ENCODE measurements at places on chromosomes 16 and 17.

- DNase-seq: no peak
Observed at GRCh38 chr17:61168506-61168905, 231.1 kb upstream of the TBX2 start.

- DNase-seq: no peak
Observed at GRCh38 chr16:30546115-30546514, 11.5 kb upstream of the ZNF747 start.

GRCh38 chr17:67443931-67444595 lies 67.0 kb downstream of the PITPNC1 start:
- no peak for DNase-seq

DNA sequence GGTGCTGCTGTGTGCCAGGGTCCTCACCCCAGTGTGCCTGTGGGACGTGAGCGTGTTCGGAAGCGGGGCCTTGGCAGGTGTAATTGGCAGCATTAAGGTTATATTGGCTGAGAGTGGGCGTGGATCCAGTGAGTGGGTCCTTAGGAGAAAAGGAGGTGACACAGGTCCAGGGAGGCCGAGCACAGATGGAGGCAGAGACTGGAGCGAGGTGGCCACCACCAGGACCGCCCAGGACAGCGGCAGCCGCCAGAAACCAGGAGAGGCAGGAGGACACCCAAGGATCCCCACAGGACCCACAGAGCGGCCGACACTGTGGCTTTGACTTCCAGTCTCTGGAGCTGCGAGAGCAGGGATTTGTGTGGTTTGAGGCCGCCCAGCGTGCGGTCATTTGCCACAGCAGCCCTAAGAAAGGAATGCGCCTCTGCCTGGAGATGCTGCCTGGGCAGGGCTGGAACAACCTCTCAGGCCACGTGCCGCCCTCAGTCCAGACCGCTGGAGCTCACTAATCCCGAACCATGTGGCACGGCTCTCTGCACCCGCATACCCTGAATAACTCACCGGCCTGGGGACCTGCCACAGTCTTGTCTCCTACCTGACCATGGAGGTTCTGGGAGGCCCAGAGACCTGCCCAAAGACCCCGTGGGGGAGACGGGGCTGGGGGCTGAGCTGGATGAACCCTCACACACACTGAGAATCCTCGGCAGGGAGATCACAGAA lies 45.4 kb downstream of the SOX8 start:
- no peak for DNase-seq

- no peak for DNase-seq
Observed at GRCh38 chr17:35953720-35954119, 10.2 kb upstream of the LYZL6 start.

DNA sequence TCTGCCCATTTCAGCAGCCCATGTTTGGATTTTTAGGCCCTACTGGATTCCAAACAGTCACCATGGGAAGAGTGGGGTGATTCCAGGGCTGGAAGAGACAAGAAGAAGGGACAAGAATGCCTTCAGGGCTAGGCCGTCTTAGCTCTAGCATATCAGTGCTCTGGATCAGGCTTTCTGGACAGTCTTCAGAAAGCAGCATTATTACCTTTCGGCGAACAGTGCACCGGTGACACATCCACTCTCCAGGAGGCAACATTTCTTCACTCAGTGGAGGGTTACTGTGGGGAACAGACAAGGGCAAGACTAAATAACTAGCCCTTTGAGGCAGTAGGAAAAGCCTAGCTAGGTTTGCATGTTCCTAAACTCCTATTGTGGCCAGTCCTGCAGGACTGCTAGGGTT lies 23.9 kb upstream of the DHRS13 start:
- no peak for DNase-seq

GRCh38 chr16:86786994-86787393 lies 208.6 kb downstream of the FOXL1 start:
- no peak for DNase-seq

DNA sequence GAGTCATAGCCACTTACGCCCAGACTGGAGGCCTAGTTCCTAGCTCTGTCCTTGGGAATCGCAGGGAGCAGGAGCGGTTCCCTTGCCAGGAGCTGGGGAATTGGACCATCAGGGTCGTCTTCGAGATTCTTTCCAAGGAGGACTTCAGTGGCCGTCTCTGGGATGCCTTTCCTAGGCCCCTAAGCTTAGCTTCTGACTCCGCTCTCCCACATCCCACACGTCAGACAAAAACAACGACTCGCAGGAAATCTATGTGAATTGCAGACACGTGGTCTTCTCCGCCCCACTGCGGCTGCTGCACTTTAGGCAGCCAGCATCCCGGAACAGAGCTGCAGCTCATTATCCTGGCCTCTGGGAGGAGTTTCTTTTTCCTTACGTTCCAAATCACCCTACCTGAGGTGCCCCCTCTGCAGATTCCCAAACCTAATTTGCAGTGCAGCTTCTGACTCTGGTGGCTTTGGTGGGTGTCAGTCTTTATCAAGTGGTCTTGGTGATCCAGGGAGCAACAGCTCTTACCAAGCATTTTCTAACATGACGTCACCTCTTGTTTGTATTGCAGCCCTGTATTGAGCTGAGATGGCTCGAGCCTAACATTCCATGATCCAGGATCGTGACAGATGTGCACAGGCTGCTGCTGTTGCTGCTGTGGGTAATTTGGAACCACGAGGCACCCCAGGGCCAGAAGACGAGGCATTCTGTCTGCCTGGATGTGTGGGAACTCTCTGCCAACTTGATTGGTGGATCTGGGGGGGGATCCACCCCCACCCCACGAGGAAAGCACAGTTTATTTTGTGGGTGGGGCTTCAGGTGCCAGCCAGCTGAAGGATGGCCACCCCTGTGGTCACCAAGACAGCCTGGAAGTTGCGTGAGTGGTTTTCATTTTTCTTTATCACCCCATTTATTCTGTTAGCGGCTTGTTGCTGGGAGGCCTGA lies 1.1 kb downstream of the KATNB1 start:
- DNase-seq: peak; percentile 82

GRCh38 chr16:8716592-8716991 lies 42.2 kb downstream of the ABAT start:
- DNase-seq: no peak

DNA sequence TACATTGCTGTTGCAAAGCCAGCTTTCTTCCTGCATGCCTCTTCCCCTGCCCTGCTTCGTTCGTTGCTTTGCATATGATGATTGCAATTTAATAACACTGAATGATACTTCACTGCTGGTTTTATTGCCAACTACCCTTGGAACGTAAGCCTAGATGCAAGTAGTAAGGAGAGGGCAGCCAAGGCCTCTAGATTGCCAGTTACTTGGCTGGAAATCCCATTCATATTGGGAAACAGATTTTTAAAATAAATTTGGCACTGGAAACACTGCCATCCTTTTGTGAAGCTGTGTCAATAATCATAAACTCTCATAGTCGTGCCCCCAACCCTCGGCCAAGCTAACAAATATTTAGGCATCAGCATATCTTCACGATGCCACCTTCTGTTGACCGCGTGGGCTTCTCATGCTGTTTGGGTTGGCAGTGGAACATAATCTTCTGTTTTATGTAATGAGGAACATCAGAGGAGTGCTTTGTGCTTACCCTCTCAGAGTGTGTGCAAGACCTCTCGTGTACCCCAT lies 86.5 kb downstream of the MAP2K6 start:
- DNase-seq: no peak

GRCh38 chr16:84215531-84215930 lies 24.3 kb downstream of the KCNG4 start:
- DNase-seq: no peak

DNA sequence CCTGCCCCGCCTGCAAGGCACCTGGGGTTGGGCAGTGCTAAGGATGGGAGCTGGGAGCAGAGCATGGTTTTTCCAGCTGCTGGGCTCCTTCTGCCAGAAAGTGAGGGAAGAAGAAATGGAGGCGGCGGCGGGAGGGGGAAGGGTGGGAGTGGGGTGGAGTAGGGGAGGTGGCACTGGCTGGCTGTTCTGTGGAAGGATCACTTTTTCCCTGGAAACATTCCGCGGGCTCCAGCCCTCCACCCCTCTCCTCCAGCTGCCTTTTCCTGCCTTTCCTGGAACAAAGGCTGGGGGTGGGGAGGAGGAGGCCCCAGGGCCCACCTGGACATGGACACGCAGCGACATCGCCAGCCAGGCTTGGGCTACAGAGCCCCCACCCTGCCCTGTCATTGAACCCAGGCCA lies 41.1 kb downstream of the CFAP20 start:
- peak; percentile 69 for DNase-seq

- no peak for DNase-seq
Observed at GRCh38 chr16:11263737-11264136, 5.4 kb downstream of the TNP2 start.

- peak; percentile 90 for DNase-seq
Observed at GRCh38 chr17:1078831-1079561, 82.1 kb downstream of the TIMM22 start.

- no peak for DNase-seq
Observed at GRCh38 chr17:75020331-75021110, 8.1 kb downstream of the MRPL58 start.

- DNase-seq: no peak
Observed at GRCh38 chr17:55479903-55480302, 31.3 kb downstream of the SMIM36 start.

GRCh38 chr16:85819771-85820170 lies 20.3 kb downstream of the COX4I1 start:
- no peak for DNase-seq

- DNase-seq: no peak
Observed at GRCh38 chr16:51450376-51450775, 299.3 kb upstream of the SALL1 start.

- DNase-seq: no peak
Observed at GRCh38 chr16:79163691-79164387, 436.7 kb downstream of the MAF start.

DNA sequence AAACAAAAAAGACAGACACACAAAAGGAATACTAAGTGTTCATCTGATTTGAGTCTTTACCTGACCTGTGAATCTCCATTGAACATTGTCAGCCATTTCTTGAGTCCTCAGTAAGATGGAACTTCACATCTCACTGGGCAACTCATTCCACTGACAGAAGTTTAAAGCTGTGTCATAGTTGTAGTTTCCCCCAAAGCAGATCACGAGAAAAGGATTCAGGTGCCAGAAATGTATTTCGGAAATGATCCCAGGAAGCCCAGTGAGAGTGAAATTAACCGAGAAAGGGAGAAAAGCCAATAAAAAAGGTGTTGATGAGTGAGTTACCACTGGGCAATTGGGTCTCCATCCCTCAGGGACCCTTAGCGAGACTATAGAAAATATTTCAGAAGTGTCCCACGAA lies 6.5 kb downstream of the CHD9 start:
- no peak for DNase-seq

DNA sequence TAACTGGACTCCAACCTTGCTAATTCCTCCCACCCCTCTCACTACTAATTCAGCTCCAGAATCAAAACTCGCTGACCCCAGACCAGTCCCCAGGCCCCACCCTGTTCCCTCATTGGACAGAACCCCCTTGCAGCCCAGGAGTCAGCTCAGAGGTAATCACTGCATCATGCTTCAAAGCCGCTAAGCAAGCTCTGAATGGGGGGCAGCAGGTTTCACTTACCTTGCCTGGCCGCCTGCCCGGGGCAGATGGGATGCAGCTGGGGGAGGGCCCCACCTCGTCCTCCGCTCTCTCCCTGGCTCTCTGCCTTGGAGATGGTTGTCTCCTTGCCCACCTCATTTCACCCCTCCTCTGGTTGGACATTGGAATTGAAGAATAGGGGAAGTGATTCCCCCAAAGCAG lies 4.8 kb upstream of the NGFR start:
- DNase-seq: no peak

GRCh38 chr16:24203675-24204074 lies 52.5 kb upstream of the CACNG3 start:
- DNase-seq: no peak

- peak; percentile 87 for DNase-seq
Observed at GRCh38 chr17:1714980-1715802, 5.0 kb upstream of the TLCD2 start.

- DNase-seq: peak; percentile 60
Observed at GRCh38 chr17:65530523-65531255, 30.8 kb downstream of the AXIN2 start.

DNA sequence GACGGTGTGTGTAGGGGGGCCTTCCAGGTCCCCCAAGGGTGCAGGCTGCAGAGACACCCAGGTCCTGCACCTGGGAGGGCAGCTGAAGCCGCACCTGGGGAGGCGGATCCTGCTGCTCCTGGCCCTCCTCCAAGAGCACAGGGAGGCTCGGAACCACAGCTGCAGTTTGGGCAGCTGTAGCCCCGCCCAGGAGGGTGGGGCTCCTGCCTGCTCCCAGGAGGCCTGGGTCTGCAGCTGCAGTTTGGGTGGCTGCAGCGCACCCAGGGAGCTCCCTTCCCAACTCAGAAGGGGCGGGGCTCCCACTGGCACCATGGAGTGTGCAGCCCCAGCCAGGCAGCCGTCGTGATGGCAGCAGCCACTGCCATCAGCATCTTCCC lies 69.4 kb upstream of the NKD1 start:
- peak; percentile 63 for DNase-seq

DNA sequence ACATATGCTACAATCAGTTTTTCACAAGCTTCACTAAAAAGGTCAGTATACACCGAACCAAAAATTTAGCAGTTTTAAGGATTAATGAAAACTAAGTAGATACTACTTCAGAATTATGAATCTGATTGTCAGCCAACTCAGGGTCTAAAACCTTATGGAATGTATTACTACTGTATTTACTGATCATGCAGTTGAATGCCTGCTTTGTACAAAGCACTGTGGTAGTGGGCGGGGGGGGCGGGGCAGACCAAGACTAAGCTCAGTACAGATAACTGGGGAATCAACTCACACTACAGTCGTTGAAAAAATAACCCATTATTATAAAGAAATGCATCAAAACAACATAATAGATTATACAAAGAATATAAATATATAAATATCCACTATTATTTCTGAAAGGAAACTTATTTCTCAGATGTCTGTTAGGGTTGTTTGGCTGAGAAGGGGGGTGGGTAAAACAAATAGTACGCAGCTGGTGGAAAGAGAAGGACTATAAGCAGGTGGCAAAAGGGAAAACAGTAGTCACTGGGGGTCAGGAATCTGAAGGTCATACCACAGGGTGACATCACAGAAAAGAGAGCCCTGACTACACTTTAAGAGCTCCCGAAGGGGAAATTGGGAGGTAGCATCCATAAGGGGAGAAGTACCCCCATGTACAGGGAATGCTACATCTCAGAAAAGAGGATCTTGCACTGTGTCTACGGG lies 109.4 kb upstream of the AXIN2 start:
- DNase-seq: peak; percentile 26

DNA sequence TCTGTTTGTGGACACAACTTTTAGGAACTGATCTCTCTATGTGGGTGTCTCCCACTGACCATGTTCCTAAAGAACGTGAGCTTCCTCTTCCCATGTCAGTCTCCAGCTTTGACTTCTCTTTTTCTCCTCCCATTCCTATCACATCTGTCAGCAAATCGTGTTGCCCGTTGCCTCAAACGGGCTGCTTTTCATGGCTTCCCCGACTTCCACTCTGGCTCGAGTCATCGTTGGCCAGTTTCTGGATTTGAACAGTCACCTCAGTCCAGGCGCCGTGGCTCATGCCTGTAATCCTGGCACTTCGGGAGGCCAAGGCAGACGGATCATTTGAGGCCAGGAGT lies 5.4 kb downstream of the ABCC1 start:
- no peak for DNase-seq

DNA sequence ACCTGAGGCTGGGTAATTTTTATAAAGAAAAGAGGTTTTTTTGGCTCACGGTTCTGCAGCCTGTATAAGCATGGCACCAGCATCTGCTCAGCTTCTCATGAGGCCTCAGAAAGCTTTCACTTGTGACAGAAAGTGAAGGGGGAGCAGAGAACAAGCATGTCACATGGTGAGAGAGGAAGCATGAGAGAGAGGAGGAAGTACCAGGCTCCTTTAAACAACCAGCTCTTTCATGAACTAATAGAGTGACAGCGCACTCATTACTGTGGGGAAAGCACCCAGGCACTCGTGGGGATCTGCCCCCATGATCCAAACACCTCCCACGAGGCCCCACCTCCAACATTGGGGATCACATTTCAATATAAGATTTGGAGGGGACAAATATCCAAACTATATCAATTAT lies 86.8 kb downstream of the USP32 start:
- no peak for DNase-seq
